ENCODE measurements at places on chromosomes 3 and 15.

DNA sequence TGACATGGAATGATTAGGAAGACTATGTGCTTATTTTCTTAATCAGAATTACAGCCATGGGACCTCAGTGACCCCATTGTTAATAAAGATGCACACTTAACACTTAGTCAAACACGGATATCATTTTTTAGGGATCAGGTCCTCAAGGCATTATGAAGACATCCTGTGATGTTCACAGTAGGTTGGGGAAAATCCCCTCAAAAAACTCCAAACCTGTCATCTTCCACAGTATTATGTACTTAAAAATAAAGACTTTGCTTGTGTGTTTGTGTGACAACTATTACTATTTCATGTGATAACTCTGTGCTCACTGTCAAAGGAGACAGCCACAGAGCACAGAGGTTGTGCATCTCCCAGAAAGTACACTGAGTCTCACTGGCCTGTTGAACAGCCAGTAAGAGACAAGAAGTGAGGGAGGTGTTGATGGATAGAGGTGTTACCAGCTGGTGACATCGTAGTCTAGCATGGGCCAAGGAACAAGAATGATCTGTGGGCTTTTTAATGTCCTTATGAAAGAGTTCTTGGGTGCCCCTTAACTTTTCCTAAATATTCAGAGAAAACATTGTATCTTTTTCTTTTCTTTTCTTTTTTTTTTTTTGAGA lies 18.0 kb downstream of the CHST2 start:
- DNase-seq, result no peak

DNA sequence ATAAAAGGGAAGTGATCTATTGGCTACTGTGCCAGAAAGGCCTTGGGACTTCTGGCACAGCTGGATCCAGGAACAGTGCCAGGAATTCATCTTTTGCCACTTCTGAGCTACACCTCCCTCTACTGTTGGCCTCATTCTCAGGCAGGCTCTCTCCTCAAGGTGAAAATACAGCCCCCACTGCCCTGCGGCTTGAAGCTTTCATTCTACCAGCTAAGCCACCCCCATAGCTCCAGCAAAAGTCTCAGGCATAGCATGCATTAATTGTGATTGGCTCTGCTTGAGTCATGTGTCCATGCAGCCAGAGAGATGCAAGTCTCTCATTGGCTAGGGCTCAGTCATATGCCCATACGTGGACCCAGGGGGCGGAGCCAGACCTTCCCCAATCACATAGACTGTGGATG lies 142.4 kb downstream of the TPRA1 start:
- no peak for DNase-seq

- no peak for DNase-seq
Observed at GRCh38 chr15:84764989-84765388, 16.6 kb downstream of the ZNF592 start.

DNA sequence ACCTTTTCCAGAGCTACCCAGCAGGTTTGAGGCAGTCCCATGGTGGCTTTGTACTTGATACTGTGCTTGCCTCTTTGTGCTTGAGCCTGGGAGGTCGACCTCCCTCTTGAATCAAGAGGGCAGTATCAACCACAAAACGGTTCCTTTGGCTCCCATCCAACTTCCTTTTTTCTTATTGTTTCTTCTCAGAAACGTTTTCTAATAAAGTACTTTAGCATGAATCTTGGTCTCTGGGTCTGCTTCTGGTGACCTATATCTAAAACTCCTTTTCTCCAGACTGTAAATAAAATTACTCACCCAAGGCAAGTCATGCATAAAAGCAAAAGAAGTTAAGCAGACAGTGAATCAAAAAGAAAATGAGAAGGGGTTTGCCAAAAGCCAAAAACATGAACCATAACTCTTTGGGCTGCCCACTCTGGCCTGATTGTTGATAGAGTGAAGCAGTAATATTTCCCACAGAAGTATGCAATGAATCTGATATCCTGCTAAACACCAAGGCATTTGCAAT lies 112.2 kb upstream of the SLC4A7 start:
- DNase-seq, result no peak

GRCh38 chr3:20145874-20146273 lies 40.1 kb downstream of the SGO1 start:
- no peak for DNase-seq

- DNase-seq, result no peak
Observed at GRCh38 chr3:72086743-72087087, 301.8 kb upstream of the PROK2 start.

- no peak for DNase-seq
Observed at GRCh38 chr3:150733936-150734794, 28.8 kb downstream of the SIAH2 start.
